NCI-H1048 (cell line): ENCODE measurements at places on chromosomes 16 and 17.

DNA sequence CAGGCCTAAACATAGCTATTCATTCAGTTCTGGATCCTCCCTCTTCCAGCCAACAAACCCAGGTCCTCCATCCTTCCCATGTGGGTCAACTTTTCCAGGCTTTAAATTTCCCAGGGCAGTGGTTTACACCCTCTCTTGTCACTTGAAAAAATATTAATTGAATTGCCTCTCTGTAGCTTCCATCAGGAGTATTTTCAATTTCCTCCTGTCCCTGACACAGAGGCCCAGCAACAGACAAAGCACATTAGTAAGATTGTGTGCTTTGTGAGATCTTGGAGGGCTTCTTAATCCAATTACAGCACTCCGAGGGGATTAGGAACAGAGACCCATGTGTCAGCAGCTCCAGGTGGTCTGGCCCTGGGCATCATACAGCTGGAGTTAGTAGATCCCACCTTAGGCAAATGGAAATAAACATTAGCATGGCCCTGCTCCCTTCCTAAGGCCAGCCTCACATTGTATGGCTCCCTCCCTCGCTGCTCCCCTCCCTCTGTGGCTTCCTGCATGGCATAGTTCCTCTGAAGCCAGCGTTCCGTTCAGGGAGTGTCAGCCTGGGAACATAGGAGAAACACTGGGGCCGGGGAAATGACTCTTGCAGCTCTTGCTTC lies 132.7 kb upstream of the HSBP1 start:
- no peak for DNase-seq

- DNase-seq: no peak
These were observed 27.1 kb downstream of the PMP22 start for GRCh38 chr17:15238057-15238456.

- DNase-seq: no peak
These were observed 217.6 kb upstream of the CA10 start for GRCh38 chr17:52376137-52376536.

DNA sequence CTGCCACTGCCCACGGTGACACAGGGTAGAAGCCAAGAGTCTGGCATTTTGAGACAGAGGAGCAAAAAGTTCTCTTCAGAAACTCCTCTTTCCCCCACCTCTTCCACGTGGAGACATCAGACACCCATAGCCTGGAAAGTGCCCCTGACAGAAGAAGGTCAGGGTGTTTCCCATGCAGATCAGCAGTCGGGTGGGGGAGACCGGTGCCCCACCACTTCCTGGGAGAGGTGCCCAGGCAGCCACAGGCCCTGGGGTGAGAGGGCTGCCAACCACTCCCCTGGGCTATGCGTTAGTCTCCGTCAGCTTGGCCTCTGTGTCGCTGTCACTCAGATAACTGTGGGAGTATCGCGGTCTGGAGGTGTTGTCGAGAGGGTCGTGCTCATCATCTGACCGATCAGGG lies 31.5 kb downstream of the PIPOX start:
- no peak for DNase-seq

DNA sequence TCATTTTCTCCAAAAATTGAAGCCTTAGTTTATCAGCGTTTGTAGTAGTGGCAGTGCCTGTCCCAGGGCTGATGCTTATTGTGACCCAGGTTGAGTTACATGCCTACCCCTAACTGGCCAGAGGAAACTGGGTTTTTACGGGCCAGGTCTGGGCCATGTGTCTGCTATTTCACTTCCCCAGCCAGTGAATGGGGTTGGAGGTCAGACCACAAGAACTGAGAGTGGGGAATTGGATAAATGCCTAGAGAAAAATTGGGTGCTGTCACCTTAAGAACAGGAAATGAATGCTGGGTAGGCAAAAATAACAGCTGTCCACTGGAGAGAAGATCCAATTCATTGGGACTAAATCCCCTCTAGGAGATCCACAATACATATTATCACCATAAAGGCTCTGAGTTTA lies 5.2 kb downstream of the ADPRM start:
- no peak for DNase-seq

- DNase-seq: no peak
These were observed 66.0 kb downstream of the RAP1GAP2 start for GRCh38 chr17:2862197-2862596.

GRCh38 chr16:89197033-89197632 lies 3.2 kb downstream of the SLC22A31 start:
- no peak for DNase-seq

GRCh38 chr16:74724820-74725549 lies 24.3 kb upstream of the MLKL start:
- DNase-seq: no peak

DNA sequence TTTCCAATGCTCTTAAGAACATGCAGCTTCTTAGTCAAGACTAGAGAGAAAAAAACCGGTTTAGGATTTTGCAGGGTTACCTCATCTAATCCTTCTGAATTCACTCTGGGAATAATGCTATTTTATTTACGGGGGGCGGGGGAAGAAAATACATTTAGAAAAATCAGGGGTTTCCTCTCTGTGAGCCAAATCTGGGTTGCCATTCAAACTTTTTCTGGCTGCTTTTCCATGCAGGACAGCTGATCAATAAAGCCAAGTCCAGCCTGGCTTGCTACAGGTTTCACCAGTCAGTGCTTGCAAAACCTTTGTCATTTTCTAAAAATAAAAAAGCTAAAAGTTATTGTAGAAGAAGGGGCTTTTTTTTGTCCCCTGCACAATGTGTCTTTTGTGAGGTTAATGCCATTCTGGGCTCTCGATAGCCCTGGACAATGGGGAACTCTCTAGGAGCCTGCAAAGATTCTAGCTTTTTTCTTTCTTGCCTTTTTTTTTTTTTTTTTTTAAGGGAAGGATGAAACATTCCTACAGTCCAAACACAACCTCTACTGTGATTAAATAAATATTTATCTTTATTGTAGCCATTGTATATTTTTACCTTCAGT lies 13.1 kb upstream of the ZFHX3 start:
- DNase-seq: no peak

GRCh38 chr17:37651849-37652248 lies 8.6 kb upstream of the DDX52 start:
- no peak for DNase-seq
